ENCODE measurements at places on chromosomes 13 and 19.

DNA sequence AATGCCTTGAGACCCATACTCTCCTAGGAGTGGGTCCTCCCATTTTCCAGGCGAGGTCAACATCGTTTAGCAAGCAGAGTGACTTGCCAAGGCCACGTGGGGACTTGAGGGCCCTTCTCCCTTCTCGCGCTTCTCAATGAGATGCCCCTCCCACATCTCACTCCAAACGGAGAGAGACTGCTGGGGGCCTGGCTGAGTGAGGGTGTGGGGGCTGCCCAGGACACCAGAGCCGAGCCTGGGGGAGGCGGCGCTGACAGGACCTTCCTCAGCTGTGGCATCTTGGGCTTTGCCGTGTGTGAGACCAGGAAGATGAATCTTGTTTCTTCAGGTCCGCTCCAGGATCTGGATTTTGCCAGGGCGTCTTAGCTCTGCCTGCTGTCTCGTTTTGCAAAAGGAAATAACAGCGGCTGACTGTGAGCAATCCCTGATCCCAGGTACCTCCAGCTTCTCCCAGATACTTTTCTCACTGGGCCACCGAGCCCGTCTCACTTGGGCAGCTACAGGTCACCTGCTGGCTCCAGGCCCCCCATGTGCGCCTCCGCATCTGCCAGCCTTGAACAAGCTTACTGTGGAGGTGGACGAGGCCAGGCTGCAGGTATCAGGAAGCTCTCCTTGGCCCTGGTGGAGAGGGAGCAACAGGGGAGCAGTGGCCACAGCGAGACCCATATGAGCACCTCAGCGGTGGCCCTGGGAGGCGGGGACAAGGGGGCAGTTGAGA is 6.0 kb downstream of the COX6B2 start:
- DNase-seq: no peak

GRCh38 chr19:19997656-19998268 is 41.5 kb downstream of the ZNF682 start:
- no peak for DNase-seq

GRCh38 chr13:103694033-103694432 is 627.8 kb upstream of the SLC10A2 start:
- DNase-seq: no peak

DNA sequence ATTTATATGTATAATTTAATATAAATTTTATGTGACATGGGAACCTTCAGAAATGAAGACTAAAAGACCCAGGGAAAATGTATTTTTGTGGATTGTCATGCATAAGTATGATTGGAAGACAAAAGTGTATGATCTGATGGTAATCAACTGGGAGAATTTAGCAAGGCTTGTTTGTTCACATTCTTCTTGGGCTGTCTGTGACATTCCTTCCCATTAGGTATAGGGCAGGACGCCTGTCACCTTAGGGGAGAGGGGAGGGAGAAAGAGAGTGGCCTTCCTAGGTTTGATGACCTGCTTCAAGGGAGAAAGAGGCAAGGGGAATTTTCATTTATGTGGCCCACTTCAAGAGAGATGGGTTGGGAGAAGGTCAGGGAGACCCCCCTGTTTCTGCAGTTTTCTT is 22.4 kb downstream of the PIBF1 start:
- DNase-seq: no peak

- DNase-seq: no peak
These were observed 173.2 kb downstream of the DLEU7 start for GRCh38 chr13:50670272-50670671.

- peak; percentile 81 for DNase-seq
These were observed 44.6 kb downstream of the ZNF787 start for GRCh38 chr19:56076498-56076897.

DNA sequence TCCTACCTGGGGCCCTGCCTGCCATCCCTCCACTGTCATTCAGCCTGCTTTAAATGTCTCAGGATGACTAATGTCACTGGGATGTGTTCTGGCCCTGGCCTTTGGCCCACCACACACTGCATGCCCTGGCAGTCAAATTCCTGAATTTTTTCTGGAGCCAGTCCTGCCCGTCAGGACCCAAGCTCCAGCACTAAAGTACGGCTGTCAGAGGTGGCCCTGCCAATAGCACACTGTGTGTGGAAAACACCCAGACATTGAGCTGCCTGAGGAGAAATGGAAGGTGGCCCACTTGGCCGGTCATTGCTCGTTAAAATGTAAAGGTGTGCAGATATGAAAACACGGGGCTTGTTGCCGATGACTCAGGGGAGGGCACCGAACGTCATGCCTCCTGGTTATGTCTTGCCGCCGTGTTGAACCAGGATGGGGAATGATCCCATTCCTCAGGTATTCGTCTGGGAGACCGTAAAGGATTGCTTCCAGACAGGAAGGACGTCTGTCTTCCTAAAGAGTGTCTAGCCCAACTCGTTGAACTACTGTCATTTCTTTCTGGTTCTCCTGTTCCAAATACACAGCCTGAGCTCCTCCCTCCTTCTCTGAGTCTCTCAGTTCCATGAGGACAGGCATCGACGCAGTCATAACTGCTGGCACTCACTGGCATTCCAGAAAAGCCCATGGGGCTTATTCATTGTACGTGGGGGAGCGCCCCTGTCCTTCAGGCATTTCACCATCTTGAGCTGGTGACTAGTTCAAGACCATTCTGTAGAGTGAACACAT is 40.6 kb downstream of the COL4A2 start:
- no peak for DNase-seq

DNA sequence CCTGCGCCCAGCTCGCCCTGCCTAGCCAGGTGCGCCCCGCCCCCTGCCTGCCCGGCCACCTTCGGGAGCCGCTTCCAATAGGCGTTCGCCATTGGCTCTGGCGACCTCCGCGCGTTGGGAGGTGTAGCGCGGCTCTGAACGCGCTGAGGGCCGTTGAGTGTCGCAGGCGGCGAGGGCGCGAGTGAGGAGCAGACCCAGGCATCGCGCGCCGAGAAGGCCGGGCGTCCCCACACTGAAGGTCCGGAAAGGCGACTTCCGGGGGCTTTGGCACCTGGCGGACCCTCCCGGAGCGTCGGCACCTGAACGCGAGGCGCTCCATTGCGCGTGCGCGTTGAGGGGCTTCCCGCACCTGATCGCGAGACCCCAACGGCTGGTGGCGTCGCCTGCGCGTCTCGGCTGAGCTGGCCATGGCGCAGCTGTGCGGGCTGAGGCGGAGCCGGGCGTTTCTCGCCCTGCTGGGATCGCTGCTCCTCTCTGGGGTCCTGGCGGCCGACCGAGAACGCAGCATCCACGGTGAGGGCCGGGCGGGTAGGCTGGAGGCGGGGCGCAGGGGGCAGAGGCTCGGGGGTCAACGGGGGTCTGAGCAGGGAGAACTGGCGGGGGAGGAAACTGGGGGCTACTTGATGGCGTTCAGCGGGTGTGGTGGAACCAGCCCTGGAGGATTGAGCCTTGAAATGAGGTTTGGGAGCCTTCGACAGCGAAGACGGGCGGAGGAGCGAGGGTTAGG is at the start of gene SPINT2:
TSS of gene SPINT2 (plus strand) at position 88 of the 727 bp plus-strand sequence. CDS start at position 408, 320 bp downstream.
- no peak for DNase-seq

DNA sequence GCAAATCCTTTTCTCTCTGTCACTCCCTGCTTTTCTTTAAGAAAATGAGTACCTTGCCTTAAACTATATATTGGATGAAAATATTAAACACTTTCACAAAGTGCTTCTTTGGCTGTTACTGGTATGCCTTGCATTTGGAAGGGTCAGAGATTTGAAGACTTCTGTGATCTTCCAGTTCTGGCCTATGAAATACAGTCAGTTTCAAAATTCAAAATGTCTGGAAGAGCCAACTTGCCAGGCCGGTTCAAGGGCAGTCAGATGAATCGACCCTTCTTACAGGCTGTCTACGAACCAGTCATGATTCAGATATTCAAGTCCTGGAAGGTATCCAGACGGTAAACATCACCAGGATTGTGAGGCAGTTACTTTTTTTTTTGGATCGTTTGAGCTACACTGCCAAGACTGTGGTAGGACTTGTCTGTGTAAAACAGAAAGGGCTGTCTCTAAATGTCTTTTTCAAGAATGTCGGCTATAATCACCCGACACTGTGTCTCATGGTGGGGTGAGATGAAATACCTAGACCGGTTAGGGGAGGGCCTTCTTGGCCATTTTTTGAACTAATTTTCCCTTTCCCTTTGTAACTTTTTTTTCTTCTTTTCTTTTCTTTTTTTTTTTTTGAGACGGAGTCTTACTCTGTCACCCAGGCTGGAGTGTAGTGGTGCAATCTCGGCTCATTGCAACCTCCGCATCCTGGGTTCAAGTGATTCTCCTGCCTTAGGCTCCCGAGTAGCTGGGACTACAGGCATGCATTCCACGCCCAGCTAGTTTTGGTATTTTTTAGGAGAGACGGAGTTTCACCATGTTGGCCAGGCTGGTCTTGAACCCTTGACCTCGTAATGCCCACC is 11.2 kb downstream of the ACTN4 start:
- DNase-seq: no peak

DNA sequence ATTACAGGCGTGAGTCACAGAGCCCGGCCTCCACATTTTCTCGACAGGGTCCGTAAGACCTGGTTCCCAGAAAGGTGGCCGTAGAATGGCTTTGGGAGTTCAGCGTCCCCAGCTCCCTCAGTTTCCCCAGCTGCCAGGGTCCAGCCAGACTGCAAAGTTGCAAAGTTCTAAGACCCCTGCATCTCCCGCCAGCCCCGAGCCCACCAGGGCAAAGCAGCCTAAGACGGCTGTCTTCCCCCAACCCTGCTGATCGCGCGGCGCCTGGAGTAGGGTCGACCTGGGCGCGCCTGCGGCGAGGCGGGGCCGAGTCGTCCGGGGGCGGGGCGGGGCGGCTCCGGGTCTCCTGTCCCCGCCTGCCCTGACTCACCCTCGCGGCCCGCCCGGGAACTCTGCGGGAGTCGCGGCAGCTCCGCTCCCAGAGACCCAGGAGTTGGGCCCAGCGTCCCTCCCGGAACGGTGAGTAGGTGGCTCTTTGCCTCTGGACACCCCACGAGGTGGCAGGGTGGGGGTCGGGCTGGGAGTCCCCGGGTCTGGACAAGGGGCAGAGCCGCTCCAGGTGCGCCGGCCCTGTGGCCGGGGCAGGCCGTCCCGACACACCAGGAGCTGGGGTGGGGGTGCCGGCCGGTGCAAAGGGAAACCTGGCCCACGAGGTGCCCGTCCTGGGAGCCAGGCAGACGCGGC is at the start of gene LRRC8E:
TSS of gene LRRC8E (plus strand) at position 366 of the 681 bp plus-strand sequence. CDS start 7,094 bp downstream, outside the sequence.
- no peak for DNase-seq

All from inflammatory macrophage treated with lipopolysaccharide for 1 hour (primary cell).